ENCODE measurements at places on chromosomes 13 and 19. TPM values are rescaled to one million over a fixed set of nuclear protein-coding genes. Genes with fewer than 3 reads are reported as not detected.

The KLC3 gene
- not detected for total RNA-seq

The ZNF667 gene
- 4.5 TPM for total RNA-seq

- no peak for DNase-seq
Measured at GRCh38 chr13:61795580-61795979, 379.9 kb upstream of the PCDH20 start.

DNA sequence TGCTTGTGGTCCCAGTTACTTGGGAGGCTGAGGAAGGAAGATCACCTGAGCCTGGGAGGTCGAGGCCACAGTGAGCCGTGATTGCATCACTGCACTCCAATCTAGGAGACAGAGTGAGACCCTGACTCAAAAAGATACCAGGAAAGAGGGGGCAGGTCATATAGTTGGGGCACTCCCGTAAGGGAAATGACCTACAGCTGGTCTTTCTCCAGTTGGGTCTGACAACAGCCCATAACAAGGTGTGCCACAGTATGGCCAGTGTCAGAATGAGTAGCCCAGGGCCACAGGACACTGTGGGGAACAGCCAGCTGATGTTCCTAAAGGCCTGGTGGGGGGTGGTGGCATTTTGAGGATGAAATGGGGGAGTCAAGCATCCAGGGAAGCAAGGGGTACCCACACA is 10.8 kb downstream of the DNMT1 start:
- no peak for DNase-seq

- peak; percentile 87 for DNase-seq
Measured at GRCh38 chr19:41411968-41412265, 14.3 kb downstream of the BCKDHA start.

The PTPRS gene
- 37.5 TPM for total RNA-seq

DNA sequence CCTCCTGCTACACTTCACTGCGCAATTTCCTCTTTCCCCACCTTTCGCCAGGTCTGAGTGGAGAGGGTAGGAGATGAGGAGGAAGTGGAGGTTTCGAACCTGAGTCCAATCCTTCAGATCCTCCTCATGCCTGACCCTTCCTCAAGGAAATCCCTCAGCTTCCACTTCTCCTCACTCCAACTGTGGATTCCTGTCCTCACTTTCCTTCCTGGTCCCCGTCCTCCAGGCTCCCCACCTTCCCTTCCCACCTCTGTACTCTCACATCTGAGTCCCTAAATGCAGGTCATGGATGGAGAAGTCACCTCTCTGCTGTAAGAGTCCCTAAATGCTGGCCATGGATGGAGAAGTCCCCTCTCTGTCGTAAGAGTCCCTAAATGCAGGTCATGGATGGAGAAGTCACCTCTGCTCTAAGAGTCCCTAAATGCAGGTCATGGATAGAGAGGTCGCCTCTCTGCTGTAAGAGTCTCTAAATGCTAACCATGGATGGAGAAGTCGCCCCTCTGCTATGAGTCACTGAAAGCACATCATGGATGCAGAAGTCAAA is 3.1 kb downstream of the TMEM86B start:
- no peak for DNase-seq

The ENOX1 gene
- 6.6 TPM for total RNA-seq

The LILRB4 gene
- total RNA-seq, result 1.2 TPM

DNA sequence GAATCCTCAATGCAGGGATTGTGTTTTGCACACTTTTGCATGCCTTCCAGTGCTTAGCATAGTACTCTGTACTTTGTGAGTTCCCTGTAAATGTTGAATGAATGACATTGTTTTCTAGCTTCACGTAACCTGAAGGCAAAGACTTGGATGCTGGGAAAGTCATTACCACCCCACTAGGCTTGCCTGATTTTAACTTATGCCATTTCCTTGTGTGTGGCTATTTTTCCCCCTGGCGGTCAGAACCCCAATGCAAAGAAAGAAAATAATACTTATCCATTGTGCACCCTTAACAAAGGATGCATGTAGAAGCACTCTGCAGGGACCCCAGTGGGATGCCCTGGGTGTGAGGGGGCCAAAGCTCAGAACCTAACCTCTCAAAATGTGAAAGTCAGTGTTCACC is 1.2 kb upstream of the ENOX1 start:
- no peak for DNase-seq

DNA sequence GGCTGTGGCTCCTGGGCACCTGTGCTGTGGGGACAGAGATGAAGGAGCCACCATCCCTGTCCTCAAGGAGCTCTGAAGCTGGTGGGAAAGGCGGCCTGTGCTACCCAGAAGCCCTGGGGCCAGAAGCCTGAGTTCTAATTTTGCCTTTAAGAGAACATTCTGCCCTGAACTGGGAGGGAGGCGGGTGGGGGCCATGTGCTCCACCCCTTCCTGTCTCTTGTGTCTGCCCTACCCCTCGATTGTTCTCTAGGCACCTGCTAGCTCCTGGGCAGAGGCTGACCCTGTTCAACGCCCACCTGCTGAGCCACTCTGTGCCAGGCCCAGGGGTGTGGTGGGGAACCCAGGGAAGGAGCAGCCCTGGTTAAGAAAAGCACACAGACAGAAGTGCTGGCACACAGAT is 5.9 kb downstream of the TRAPPC6A start:
- DNase-seq, result no peak

GRCh38 chr13:49444524-49445395 is 686 bp downstream of the SETDB2 start:
- DNase-seq, result no peak

The APOC1 gene
- total RNA-seq, result 7.3 TPM

- DNase-seq, result no peak
Measured at GRCh38 chr13:45889590-45890243, 38.2 kb upstream of the SIAH3 start.

GRCh38 chr19:10642473-10643171 is 11.5 kb upstream of the ILF3 start:
- DNase-seq, result no peak

- DNase-seq, result peak; percentile 58
Measured at GRCh38 chr13:114081761-114082681, 50.4 kb downstream of the RASA3 start.

The CACNG7 gene
- not detected for total RNA-seq

- DNase-seq, result no peak
Measured at GRCh38 chr13:99922631-99923404, 48.7 kb downstream of the ZIC5 start.

The SSC5D gene
- 7.7 TPM for total RNA-seq

The U2AF1L4 gene
- total RNA-seq, result 24.9 TPM

GRCh38 chr13:88908961-88909441 is 1237.8 kb downstream of the SLITRK5 start:
- no peak for DNase-seq

GRCh38 chr13:58852076-58852475 is 1220.5 kb downstream of the PCDH17 start:
- no peak for DNase-seq

The TEX101 gene
- not detected for total RNA-seq

DNA sequence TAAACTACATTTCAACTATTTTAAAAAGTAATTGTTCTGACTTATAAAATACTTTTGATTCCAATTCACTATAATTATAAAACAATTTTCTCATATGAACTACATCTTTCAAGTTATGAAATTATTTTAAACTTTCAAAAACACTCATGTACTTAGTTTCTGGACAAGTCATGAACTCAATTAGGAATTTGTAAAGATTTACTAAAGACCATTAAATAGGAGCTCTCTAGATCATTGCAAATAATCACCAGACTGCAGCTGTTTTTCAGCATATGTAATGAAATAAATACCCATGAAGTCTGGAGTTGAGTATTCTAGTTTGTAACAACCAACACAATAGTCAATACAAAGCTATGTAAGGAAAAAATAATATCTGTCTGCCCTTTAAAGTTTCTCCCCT is 605.1 kb upstream of the MIR17HG start:
- no peak for DNase-seq
